ENCODE measurements at places on chromosomes 4 and X.
A peak's percentile ranks its signal among the peaks of the same experiment; 100 is the strongest.

GRCh38 chr4:88447371-88448095 lies 9.4 kb upstream of the HERC5 start:
- DNase-seq: no peak

GRCh38 chr4:8790749-8791148 lies 80.9 kb downstream of the HMX1 start:
- DNase-seq: no peak

- no peak for DNase-seq
Observed at GRCh38 chr4:180650273-180650672, 1592.9 kb upstream of the TENM3 start.

- no peak for DNase-seq
Observed at GRCh38 chr4:88858752-88859151, 161.1 kb upstream of the NAP1L5 start.

DNA sequence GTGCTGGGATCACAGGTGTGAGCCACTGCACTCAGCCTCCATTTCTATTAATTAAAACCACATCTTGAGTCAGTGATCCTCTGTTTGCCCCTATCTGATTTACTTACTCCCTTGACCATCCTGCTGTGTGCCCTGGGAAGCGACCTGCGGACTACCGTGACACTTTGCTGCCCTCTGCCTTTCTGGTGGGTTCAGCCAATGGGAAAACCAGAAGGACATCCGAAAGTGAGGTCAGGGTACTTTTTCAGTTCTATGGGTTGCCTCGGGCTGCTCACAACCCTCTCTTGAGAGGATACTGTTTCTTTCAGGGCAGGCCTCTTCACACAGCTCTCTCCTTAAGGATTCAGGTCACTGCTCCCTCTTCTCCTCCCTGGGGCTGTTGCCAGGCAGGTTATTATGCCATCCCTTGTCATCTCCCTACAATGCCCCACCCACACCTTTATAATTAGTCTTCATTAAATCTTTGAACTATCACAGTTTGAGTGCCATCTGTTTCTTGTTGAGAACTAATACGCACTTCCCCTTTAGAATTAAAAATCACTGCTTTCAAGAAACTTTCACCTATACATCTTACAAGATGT lies 21.4 kb downstream of the PLAC8 start:
- DNase-seq: no peak

GRCh38 chr4:88831031-88831430 lies 133.4 kb upstream of the NAP1L5 start:
- no peak for DNase-seq

DNA sequence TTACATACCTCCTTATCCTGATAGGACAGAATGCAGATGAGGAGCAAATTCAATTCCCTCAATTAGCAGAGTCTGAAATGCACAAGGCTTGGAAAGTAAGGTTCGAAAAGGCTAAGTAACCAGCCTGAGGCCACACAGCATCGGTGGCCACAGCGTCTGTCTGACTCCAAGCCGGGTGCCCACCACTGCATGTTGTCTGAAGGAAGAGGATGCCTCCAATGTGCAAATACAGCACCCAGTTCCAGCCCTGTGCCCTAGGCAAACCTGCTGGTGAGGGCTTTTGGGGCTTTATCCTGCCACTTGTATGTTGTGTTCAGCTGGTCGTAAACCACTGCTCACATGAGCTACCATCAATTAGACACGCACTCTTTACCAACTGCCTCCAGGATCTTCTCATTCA lies 48.6 kb upstream of the PPP2R2C start:
- no peak for DNase-seq

DNA sequence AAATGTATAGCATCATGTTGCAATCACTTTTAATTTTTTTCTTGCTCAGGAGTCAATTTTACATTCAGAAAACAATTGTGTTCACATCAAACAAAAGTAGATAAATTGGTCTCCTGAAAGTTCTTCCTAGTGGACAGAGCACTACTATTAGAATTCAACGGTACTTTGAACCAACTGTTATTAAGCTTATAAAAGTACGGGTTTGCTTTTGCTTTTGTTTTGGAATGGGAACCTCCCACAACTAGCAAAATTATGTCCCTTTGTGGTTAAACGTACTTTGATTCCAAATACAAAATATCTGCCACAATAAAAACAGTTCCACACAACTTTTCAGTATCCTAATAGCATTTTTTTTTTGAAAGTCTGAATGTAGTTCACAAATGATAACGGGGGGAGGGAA lies 8.6 kb upstream of the MAPK10 start:
- DNase-seq: no peak

- DNase-seq: no peak
Observed at GRCh38 chrX:14872355-14872754, 514 bp downstream of the FANCB start.

GRCh38 chr4:48027653-48028052 lies 11.1 kb downstream of the NIPAL1 start:
- no peak for DNase-seq

DNA sequence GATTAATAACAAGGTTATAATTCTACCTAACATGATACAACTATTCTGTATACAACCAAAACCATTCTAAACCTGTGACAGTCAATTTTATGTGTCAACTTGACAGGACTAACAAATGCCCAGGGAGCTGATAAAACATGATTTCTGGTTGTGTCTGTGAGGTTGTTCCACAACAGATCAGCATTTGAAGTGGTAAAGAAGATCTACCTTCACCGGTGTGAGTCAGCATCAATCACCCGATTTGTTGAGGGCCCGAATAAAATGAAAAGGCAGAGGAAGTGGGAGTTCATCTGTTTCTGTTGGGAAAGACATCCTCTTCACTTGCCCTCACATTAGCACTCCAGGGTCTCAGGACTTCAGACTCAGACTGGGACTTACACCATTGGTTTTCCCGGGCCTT lies 187.9 kb downstream of the MAB21L2 start:
- DNase-seq: no peak

DNA sequence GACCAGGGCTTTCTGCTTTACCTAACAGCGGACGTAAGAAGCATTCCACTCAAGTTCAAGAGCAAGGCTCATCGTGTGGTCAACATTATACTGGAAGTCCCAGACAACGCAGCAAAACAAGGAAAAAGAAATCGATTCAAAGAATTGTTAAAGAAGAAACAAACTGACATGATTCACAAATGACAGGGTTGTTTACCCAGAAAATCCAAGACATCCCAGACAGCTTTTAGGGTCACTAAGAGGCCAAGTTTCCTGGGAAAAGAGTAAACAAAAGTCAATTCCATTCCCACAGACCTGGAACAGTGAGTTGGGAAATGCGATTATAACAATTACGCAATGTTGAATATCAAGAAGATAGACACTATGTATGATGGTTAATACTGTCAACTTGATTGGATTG lies 21.5 kb upstream of the HTRA3 start:
- no peak for DNase-seq

GRCh38 chr4:152206646-152207377 lies 329.1 kb downstream of the FBXW7 start:
- DNase-seq: no peak

DNA sequence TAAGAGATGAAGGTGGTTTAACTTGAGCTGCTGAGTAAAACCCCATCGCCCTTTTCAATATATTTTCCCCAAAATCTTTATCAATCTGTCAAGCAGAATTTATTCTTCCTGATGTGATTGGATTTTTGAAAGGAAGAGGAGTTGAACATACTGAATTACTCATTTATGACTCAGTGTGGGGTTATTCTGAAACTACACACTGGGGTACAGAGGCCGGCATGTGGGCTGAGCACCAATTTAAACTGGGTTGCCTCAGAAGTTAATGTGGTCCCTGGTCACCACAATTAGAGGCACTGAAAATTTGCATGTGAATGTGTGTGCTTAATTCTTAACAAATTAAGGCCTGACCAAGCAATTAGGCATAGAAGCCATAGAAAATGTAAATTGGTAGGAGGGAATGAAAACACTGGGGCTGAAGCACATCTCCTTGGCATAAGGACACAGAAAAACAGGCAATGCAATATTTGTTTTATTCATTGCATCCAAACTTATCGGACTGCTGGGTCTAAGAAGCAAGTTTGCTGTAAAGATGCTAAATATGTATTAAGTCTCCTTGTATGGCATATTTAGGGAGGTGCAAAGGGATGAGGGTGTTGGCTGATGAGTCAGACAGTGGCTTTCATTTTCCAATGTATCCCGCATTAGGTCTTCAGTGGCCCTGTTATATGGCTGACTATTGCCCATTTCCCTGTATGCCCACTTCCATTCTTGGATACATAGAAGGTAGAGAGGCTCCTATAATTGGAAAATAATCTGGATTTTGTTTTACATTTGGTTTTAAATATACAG lies 170.9 kb downstream of the IL15 start:
- DNase-seq: no peak

DNA sequence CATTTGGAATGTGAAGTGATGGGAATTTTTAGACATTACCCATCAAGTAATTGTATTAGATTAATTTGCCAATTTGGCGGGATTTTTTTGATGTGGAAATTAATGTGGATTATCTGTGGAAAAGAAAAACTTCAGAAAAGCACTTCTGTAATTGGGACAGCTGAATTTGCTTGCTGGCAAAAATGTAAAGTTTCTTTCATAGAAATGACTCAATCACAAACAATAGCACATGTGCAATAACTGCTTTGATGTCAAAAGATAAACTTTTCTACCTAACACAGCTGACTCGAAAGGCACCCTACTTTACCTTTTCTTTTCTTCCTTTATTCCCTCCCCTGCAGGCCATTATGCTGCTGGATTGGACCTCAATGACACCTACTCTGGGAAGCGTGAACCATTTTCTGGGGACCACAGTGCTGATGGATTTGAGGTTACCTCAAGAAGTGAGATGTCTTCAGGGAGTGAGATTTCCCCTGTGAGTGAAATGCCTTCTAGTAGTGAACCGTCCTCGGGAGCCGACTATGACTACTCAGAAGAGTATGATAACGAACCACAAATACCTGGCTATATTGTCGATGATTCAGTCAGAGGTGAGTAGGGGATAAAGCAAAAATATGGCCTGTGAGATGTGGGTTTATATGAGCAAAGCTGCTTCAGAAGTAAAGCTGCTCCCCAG lies 1.4 kb downstream of the AREG start:
- no peak for DNase-seq

- no peak for DNase-seq
Observed at GRCh38 chr4:135325264-135325663, 1123.7 kb upstream of the PABPC4L start.

DNA sequence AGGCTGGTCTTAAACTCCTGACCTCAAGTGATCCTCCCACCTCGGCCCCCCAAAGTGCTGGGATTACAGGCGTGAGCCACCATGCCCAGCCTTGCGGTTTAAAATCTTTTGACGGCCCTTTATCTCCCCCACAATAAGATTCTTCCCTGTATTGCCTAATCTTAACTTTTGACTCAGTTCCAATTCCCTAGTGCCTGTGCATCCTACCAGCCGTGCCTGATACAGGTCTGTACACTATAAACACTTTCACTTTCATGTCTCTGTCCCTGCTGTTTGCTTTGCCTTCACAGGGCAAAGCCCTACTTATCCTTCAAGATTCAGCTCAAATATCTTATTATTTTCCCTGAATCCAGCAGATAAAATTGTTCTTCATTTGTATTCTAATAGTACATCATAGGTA lies 74.6 kb downstream of the WDR44 start:
- no peak for DNase-seq

- no peak for DNase-seq
Observed at GRCh38 chrX:150088042-150088441, 149.8 kb upstream of the EOLA2 start.

DNA sequence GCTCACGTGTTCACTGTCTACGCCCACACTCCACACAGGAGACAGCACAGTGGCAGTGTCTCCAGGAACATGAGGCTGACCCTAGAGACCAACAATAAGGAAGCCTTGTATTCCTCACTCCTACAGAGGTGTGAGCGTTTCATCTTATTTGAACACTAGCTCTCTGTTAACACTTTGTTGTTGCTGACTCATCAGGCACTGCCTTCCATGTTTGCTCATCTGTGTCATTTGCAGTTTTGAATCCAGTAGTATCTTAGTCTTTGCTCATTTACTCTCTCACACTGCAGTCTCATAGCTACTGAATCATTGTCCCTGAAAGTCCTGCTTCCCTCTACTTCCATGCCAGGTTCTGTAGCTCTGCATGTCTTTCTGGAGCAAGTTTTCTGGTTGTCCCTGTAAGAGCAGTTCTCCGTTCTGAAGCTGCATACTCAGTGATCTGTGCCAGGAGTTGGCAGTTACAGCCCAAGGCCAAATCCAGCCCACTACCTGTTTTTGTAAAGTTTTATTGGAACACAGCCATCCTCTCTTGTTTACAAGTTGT lies 80.3 kb upstream of the DCLK2 start:
- no peak for DNase-seq

DNA sequence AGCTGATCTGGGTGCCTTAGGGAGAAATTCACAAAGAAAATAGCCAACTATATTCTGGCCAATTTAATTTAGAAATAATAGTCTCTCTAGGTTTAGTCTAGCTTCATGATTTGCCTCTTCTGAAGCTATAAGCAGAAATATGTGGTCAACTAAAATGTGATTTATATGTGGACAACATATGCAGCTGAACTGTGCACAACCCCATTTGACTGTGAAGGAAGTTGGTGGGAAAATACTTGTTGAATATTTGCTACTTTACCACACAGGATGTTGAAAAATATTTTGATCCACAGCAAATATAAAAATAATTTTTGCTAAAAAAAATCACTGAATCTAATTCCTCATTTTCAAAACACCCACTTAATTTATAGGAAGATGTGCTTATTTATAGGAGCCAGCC lies 15.7 kb upstream of the RNF128 start:
- DNase-seq: no peak

DNA sequence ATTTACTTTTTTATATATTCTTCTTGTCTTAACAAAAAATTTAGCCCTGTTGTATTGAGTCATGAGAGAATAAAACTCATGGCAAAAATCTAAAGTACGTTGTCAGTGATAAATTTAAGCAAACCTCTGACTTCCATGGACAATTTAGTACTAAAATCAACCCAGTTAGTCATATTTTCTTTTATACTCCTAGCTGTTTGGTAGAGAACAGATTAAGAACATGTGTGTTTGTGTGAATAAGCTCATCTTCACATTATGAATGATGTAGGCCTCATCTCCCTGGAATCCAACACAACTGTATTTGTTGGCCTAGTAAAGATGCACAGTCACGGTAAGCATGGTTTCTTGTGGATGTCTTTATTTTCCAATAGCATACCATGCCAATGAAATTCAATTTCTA lies 40.8 kb upstream of the FAM47B start:
- no peak for DNase-seq

DNA sequence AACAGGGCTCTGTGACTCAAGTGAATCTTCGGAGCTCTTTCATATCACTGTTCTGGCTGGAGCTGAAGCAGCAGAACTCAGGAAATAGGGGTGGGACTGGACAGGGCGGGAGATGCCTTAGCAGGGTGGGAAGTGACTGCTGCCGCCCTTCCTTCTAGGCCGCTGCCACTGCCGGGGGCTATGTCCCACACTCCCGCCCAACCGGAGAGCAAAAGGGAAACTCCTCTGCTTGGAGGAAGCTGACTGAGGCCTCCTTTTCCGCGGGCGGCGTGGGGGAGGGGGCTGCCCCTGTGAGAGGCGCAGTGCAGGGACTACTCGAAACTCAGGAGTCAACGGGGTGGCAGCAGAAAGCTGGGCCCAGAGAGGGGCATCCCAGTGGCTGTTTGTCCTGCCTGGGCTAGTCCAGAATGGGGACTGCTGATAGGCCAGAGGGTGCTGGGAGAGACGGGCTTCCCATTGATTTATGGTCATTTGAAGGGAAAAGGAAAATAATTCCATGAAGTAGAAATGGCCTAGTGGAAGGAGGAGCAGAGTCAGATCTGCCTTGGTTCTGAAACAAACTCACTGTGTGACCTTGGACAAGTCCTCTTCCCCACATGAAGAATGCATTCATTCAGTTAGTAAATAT lies 36.9 kb downstream of the STARD8 start:
- no peak for DNase-seq

- DNase-seq: peak; percentile 99
Observed at GRCh38 chr4:15479089-15479912, 9.6 kb downstream of the CC2D2A start.

GRCh38 chr4:7862561-7863192 lies 77.0 kb downstream of the AFAP1 start:
- no peak for DNase-seq
